ENCODE measurements at places on chromosomes 5 and 9.

DNA sequence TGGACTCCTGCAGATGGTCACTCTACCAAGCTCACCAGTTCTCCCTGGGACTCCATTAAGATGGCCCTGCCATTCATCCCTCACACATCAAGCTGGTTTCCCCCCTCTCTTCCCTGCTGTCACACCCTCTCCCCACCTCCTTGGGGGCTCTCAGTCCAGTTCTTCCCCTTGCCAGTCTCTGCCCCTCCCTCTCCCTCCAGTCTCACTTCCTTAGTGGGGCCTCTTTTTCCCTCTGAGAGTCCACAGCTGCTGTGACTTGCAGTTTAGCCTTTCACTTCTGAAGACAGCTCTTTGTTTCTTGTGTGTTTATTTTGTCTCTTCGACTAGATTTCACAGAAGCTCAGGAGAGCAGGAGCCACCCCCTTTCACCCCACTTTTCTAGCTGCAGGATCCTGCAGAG, 10.5 kb downstream of the DOCK2 start:
- no peak for DNase-seq

GRCh38 chr5:67142816-67143215, 53.8 kb downstream of the CD180 start:
- DNase-seq = no peak

GRCh38 chr5:107526270-107526937, 144.3 kb downstream of the EFNA5 start:
- DNase-seq = no peak

DNA sequence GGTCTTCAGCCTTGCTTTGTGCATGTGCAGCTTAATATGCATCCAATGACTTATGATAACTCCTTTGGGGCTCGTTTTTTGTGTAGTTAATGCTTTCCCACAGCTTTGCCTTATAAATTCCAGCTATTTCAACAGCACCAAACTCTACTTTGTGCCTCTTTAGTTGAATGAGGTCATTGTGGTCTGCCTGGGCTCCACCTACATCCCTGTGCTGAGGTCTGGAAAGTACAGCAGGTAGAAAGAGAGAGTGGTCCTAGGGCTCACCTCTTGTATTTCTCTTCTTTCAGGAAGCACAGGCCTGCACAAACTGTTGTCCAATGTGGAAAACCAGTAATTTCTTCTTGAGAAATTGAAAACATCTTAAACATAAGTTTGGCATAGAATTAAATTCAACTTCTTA, 167.2 kb downstream of the XRCC4 start:
- DNase-seq = no peak

DNA sequence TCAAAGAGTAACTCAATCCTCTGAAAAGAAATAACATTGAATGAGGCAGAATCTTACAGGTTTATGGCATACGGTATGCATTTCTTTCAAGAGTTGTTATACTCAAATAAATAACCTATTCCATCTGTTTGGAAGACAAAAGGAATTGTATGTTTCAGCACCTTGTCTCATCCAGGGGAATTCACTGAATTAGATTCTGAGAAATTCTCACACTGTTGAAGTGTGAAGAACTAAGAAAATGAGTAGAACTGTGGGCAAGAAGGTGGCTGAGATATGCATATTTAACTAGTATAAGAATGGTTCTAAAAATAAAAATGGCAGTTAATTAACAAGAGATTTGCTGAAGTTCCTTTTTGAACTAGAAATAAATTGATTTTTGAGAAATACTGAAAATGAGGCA, 279.3 kb upstream of the DAP start:
- no peak for DNase-seq

GRCh38 chr5:51188001-51188591, 195.2 kb upstream of the ISL1 start:
- DNase-seq = no peak

GRCh38 chr9:89666950-89667349, 62.1 kb downstream of the GADD45G start:
- DNase-seq = no peak

DNA sequence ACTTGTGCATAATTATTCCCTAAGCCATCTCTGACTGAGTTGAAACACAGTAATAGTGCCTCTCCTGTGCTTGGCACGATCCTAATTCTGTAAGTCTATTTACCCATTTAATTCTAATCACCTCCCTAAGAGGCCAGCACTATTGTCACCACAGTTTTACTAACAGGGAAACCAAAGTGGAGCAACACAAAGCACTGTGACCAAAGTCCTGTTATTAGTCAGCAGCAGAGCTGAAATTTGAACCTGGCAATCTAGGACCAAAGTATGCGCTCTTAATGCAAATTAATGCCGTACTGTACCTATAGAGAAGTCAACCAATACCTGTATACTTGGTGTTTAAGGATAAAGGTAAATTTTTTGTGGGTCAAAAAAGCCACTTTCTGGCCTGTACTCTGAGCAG, 77.1 kb upstream of the CNTLN start:
- no peak for DNase-seq

- DNase-seq = no peak
Observed at GRCh38 chr5:1006656-1007071, 1.9 kb upstream of the NKD2 start.

GRCh38 chr5:150429410-150429873, 16.7 kb upstream of the CD74 start:
- no peak for DNase-seq

DNA sequence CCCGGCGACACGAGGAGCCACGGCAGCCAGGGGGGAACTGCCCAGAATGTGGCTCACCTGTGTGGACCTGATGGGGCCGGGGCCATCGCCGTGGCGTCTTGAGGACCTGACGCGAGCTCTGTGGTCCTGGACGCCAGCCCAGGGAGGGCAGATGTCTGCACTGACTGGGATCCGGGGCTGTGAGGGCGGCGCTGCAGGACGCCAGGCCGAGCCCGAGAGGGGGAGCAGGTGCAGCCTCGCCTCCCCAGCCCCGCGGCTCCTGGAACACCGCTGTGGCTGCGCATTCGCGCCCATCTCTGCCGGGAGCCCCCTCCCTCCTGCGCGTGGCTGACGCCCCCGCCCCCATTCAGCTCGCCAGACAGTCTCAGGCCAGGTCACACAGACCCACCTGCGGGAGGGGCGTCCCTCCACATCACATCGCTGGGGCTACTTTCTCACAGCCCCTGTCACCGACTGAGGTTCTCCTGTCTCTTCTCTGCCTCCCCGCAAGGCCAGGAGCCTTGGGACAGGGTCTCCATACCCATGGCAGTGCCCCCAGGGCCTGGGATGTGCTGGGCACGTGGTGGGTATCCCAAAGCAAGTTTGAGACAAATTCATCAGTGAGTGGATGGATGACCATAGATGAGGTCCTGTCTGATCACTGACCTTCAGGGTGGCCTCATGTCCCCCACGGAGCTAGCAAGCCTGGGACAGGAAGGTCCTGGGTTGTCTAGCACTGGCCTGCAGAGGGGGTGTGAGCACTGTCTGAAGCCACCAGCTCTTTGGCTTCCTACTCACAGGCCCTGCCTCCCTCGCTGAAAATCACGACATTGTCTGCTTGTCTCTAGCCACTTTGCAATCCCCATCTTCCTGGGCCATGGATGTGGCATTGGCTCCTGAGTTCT, 47.3 kb downstream of the RASGEF1C start:
- DNase-seq = no peak

DNA sequence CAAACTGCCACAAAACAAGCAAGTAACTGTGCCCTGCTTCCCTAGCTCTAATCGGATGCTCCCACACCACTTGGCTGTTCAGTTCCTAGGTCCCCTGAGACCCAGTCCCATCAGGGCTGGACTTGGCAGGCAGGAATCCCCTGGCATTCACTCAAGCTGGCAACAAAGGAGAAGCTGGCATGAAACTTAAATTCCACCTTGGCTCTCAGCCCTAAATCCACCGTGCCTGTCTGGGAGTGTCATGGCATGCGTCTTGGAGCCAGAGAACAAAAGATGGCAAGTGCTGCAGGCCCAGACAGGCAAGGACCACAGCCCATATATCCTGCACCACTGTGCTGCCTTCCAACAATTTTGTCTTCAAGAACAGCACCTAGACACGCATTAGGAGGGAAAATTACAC, 38.2 kb downstream of the ETF1 start:
- no peak for DNase-seq

DNA sequence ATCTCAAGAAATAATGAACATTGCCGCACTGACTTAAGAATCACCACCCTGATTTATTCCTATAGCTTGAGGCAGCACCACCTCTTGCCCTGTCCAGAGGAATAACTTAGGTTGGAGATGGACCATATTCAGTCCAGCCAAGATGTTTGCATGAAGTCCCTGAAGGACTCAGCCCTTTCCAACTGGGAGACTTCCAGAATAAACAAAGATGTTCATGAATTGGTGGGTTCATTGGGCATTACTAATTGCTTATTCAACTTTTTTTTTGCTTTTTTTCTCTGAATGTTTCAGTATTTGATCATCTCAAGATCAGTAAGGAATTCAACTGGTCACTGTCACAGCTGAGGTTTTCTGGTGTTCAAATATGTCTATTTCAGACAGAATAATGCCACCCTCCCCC, 470.6 kb downstream of the CCDC171 start:
- no peak for DNase-seq

DNA sequence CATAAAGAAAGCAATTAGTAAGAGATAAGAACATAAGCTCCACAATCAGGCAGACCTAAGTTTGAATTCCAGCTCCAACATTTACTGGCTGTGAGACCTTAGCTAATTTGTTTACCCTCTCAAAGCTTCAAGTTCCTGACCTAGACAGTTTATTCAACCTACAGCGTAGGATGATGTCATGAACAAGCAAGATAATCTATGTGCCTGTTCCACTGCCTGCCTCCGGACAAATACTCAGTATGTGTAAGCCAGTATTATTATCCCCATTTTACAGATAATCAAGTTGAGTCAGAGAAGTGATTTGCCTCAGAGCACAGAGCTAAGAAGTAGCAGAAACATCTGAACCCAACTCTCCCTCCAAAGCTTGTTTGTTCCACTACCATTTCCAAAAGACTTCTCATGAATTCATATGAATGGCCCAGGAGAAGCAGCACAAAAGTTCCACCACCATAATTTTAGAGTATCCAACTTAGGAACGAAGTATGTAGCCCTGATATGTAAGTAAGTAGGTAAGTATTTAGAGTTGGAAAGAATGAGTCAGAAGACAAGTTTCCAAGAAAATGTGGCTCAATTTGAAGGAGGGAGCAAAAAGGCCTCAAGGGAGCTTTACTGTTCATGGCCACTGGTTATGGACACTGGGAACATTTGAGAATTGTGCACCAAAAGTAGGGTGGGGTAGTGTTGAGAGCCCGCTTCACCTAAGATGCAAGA, 398.2 kb downstream of the NFIB start:
- DNase-seq = no peak

DNA sequence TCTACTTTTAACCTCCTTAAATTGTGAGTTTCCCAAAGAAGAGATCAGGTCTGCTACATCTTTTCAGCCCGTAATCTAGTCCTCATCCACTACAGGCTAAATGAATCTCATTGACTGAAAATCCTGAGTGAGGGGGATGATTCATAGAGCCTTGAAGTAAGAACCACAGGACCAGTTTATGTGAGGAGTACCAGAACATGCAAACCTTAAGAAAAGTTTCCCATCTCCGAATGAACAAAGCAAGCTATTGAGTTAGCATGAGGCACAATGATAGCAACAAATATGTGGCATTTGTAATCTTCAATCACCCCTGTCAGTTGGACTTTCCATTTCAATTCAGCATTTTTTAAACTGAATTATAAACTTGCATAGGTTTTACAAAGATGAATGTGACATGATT, 197.0 kb downstream of the ALDH1A1 start:
- DNase-seq = no peak

GRCh38 chr5:73266176-73266738, 93.3 kb downstream of the TMEM174 start:
- DNase-seq = no peak

DNA sequence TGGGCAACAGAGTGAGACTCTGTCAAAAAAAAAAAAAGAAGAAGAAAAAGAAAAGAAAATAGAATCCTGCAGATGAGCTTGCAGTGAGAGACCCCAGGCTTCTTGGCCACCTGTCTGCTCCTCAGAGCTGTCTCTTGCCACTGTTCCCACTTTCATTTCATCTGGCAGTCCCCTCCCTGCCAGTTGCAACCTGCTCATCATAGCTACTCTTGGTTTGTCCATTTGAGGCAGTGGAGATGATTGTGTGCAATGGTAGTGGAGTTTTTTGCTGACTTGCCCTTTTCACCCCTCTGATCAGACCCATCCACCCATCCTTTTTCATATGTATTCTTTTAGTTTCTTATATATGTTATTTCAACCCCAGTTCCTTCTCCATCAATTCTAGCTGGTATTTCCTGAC, 28.7 kb downstream of the ANKRD33B start:
- no peak for DNase-seq

- no peak for DNase-seq
Observed at GRCh38 chr9:134065612-134066419, 2.0 kb downstream of the BRD3 start.

- no peak for DNase-seq
Observed at GRCh38 chr5:167796672-167797071, 494.8 kb upstream of the WWC1 start.

- no peak for DNase-seq
Observed at GRCh38 chr5:131548176-131548575, 86.9 kb downstream of the RAPGEF6 start.

All from NCI-H187 (cell line).